ENCODE measurements at places on chromosomes 12 and 14. TPM values are rescaled to one million over a fixed set of nuclear protein-coding genes. Genes with fewer than 3 reads are reported as not detected.

IAPP gene
- not detected for polyA plus RNA-seq

SMCO2 gene
- polyA plus RNA-seq, result 0.92 TPM

DNAJC22 gene
- polyA plus RNA-seq, result 16.1 TPM

SERPINA10 gene
- 0.15 TPM for polyA plus RNA-seq

DERA gene
- 48.2 TPM for polyA plus RNA-seq

NELL2 gene
- 18.7 TPM for polyA plus RNA-seq

Measured in renal pelvis (tissue), 12 donors.